ENCODE measurements at places on chromosomes 12 and 14. TPM values are rescaled to one million over a fixed set of nuclear protein-coding genes. Genes with fewer than 3 reads are reported as not detected.

GRCh38 chr14:64147126-64147790 lies 146.9 kb downstream of the ESR2 start:
- DNase-seq = no peak

The KLRG1 gene
- total RNA-seq = 1.8 TPM

The SCN8A gene
- total RNA-seq = 0.05 TPM

DNA sequence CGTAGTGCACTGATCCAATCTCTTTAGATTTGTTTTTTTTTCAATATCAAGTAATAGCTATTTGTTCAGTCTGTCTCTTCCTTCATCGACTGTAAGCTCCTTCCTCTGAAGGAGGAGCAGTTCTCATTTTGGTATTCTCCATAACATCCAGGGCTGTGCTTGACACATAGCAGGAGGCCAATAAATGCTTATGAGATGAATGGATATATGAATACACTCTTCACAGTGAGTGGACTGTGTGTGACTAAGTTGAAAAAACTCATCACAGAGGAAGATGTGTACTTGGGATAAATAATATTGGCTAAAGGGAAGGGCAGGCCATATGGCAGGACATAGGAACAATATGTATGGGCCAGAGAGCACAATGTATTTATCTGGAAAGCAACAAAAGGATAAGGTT lies 205.3 kb upstream of the PRICKLE1 start:
- no peak for DNase-seq

GRCh38 chr14:45906257-45906656 lies 653.3 kb upstream of the MIS18BP1 start:
- no peak for DNase-seq

- no peak for DNase-seq
Measured at GRCh38 chr12:58142991-58143390, 201.6 kb downstream of the ATP23 start.

The TMEM121 gene
- total RNA-seq = not detected

- DNase-seq = no peak
Measured at GRCh38 chr12:3087758-3088650, 10.8 kb downstream of the TSPAN9 start.

The ADAM20 gene
- 0.09 TPM for total RNA-seq

The GZMH gene
- not detected for total RNA-seq

GRCh38 chr12:65518771-65519170 lies 240.3 kb downstream of the MSRB3 start:
- no peak for DNase-seq

DNA sequence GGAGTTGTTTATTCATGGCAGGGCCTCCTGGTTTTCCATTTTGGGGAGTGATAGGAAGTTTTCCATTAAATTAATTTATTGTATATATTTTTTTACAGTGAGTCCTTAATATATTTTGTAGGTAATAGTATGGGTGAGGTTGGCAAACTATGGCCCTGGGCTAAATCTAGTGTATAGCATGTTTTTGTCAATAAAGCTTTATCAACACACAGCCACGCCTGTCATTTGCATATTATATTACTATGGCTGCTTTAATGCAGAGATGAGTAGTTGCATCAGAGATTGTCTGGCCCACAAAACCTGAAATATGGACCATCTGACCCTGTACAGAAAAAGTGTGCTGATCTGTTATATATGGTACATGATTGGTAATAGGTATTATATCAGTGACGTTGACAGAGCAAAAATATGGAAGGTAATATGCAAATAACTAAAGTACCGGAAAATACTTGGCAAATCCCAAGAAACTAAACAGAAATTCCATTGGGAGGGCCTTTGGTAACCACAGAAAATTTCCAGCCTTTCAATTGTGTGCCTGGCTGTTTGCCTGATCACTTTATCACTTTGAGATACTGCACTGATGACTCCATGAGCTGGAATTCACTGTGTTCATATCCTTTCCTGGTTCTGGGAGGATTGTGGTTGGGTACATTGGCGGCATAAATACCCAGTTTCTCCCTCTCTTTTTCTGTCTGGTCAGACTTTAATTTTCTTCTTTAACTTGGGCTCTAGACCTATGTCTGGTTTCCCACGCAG lies 61.7 kb upstream of the RFLNA start:
- no peak for DNase-seq

The OR6C2 gene
- total RNA-seq = not detected

DNA sequence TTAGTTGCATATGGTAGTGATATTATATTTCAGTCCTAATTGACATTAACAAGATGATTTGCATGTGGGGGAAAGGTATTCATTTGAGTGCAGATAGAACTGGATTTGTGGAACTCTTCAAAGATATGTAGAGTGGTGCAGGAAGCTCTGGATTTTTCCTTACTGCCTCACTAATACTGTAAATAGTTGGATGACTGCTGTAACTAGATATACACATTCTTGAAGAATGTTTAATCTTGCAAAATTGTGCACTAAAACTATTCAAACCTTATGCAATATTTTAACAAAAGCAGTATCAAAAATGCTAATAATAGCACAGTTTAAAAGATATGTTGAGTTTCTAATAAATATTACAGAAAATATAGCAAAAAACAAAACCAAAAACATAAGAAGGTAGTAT lies 43.1 kb upstream of the ATF7IP start:
- no peak for DNase-seq

DNA sequence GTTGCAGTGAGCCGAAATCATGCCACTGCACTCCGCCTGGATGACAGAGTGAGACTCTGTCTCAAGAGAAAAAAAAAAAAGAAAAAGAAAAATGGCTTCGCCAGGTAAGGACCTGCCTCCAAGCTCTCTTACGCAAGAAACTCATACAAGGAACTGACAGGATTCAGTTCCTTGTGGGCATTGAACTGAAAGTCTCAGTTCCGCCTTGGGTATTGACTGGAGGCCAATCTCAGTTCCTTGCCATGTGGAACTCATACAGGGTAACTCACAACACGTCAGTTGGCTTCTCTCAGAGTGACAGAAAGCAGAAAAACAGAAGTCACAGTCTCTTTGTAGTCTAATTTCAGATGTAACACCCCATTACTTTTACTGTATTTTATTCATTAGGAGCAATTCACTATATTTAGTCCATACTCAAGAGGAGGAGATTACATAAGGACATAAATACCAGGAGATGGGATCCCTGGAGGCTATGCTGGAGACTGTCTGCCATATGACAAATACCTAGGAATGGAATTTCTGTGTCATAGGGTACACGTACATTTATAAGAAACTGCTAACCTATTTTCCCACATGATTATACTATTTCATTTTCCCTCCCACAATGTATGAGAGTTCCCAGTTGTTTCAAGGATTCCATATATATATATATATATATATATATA lies 11.4 kb upstream of the NOPCHAP1 start:
- peak; percentile 17 for DNase-seq

The HOXC10 gene
- 47.3 TPM for total RNA-seq

The DEGS2 gene
- total RNA-seq = 0.22 TPM

The GPD1 gene
- total RNA-seq = 258 TPM

The HNRNPC gene
- 282 TPM for total RNA-seq

DNA sequence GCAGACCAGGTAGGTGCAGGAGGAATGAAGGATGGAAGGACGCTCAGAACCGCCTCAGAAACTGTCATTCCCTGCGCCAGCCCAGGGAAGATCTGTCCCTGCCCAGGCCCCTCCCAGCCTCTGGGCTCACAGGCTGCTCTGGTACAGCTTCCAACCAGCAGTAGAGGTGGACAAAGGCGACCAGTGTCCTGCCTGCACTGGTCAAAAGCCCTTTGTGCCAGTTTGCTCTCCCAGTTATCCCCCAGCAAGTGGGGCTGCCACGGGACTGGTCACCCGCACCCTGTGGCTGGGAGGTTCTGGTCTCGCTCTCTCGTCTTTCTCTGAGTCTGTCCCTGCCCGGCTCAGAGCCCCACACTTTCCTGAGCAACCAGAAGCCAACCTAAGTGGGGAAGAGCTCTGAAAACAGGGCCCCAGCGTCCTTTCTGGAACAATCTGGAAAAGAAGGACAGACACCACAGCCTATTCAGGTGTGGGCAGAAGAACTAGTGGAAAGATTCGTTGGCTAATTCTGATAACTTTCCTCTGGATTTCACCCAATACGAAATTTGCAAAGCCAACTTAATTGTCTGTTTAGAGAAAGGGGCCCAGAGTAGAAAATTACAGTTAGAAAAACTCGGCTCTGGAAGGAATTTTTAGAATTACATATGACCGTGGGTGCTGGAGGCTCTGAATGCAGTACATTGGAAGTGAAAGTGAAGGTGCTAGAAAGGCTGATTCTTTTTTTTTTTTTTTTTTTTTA lies 21.7 kb downstream of the SNRNP35 start:
- DNase-seq = no peak

The AQP6 gene
- total RNA-seq = not detected

DNA sequence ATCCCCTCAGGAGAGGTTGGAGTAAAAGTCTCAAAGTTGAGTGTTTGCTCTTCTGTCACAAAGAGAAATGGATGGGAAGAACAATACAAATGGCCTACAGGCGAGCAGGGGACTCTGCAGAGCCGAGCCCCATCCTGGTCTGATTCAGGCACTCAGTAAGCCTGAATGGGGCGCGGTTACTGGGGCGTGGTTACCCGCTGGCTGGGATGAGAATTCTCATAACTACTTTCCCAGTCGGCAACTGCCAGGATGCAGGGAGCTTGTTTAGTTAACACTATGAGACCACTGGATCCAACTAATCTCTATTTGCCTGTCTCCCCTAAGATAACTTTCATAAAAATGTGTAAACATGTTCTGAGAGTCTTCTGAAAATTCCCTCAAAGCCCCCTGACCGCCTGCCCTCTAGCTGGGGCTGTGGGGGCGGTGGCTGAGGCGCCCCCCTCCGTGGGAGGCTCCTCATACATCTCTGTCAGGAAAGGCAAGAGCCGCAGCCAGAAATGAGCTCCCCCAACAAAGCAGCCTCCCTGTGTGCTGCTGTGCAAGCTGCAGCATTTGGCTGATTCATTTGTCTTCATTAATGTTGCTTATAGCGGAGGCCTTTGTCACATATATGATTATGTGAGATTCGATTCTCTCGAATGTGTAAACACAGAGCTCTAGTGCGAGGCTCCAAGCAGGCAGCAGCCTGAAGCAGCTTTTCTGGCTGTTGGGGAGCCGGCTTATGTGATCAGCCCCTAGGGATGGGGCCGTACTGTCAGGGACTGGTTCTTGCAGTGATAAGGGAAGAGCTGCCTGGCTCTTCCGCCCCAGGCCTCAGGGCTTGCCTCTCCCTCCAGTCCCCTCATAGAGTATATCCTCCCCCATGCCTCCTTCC lies 126.1 kb upstream of the ARHGAP5 start:
- no peak for DNase-seq

DNA sequence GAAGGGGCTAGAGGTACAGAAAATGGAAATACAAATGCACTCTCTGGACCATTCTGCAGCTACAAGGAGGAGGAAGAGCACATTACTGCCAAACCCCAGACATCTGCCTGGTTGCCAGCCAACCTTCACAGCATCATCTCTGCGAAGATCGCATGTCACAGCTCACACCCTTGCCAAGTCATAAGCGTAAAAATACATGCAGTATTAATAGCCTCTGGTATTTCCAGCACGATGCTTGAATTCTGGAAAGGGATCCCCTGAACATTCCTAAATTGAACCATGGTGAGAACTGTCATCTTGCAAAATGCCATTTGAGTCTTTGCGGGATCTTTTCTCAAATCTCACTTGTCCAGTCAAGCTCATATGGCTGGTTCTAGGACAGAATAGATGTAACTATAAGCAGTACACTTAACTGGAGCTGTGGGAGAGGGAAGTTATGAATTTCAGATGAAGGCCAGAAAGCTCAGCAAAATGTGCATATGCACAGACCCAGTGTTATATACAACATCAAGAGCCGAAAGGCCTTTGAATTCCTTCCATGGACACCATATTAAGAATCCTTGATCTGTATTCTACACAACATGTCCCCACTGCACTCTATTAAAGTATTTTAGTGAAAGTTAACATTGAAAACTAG lies 211.6 kb downstream of the DUSP6 start:
- peak; percentile 43 for DNase-seq

DNA sequence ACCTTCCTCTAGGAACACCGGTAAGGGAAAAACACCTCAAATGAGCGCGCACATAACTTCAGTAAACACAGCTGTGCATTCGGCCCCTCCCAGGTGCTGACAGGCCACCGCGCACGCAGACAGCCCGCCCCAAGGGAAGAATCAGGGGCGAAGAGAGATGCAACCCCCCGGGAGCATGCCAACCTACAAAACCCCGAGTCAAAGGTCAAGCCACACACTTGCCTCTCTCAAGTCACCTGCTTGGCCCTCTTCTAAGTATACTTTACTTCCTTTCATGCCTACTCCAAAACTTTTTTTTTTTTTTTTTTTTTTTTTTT lies 2.3 kb upstream of the CYP46A1 start:
- DNase-seq = no peak

- DNase-seq = no peak
Measured at GRCh38 chr12:106750524-106750923, 24.0 kb upstream of the RIC8B start.

- no peak for DNase-seq
Measured at GRCh38 chr14:71693381-71693780, 238.8 kb upstream of the RGS6 start.

DNA sequence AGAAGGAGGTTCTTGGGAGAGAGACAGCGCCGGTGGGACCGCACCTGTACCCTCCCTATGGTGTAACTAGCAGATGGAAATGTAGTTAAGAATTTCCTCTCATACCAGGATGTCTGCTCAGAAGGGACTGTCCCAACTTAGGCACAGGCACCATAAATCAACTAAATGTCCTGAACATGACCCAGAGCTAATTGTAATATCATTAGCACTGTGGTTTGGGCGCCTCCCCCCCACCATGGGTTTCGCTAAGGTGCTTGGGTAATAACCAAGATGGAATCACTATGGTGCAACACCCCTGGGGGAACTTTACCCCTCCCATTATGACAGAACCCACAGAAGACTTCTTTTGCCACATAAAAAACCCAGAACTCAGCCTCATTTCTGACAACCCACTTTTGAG lies 15.9 kb downstream of the ZNF641 start:
- no peak for DNase-seq

The CCT2 gene
- 135 TPM for total RNA-seq

The KRT85 gene
- not detected for total RNA-seq

GRCh38 chr12:93198086-93198485 lies 179.6 kb upstream of the NUDT4 start:
- DNase-seq = peak; percentile 80

GRCh38 chr12:59429766-59430165 lies 166.1 kb upstream of the SLC16A7 start:
- no peak for DNase-seq

DNA sequence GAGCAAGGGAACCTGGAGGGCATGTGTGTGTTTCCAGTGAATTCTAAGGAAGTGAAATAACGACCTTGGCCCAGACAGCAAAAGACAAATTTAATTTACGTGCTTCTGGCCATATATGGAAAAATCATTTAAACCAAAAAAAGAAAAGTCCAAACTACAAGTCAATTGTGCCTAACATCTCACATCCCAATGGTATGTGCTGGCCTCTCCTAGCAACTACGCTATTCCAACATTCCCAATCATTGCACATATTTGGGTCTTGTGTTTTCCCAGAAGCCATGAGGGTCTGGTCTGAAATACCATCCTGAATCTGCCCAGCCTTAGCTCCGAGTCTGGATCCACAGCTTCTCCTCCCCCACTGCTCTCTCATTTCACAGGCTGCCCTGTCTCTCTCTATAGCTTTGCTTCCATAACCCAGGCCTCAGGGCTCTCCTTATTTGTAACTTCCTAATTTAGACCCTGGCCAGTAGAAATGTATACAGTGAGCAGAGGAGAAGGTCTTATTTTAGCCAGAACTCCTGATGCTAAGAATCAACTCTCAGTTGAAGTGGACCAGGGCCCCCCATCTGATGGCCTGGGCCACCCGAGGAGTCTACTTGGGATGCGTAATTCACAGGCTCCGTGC lies 224.6 kb downstream of the ANO2 start:
- no peak for DNase-seq

The IL31 gene
- total RNA-seq = not detected

- no peak for DNase-seq
Measured at GRCh38 chr14:75380656-75381055, 47.2 kb upstream of the JDP2 start.

The PLEKHG7 gene
- total RNA-seq = not detected

The LUM gene
- 8.1 TPM for total RNA-seq

The BHLHE41 gene
- 11.4 TPM for total RNA-seq

All from gastrocnemius medialis (tissue), 4 donors.